T-helper 2 cell treated with Interferon-gamma antibody and Interleukin-4, amounts not matched to agents 5 μg/mL and 100 μg/mL, for 36 hours (primary cell): ENCODE measurements at places on chromosomes 2 and 18.

- no peak for DNase-seq
Measured at GRCh38 chr2:156657809-156658208, 221.6 kb downstream of the GPD2 start.

GRCh38 chr2:132911726-132912724 is 242.0 kb upstream of the LYPD1 start:
- DNase-seq = no peak

- DNase-seq = no peak
Measured at GRCh38 chr18:14776801-14777200, 28.8 kb downstream of the ANKRD30B start.

DNA sequence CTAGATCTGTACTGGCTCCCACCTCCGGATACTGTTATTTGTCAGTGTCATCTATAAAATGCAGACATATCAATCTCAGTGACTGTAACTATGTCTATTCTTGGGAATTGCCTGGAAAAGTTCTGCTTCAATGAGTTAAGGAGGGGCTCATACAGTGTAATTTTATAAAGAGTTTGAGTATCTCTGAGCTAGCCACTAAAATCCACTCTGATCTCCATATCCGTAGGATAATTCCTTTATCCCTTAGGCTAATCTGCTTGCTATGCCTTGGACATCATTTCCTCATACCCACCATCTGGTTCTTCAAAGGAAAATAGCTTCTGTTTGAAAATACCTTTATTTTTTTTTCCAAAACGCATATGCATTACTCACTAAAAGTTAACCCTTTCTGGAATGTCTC is 863.2 kb downstream of the SUCLG1 start:
- DNase-seq = no peak

GRCh38 chr2:224937887-224938286 is 104.4 kb downstream of the DOCK10 start:
- DNase-seq = no peak
